ENCODE measurements at places on chromosomes 11 and 22.

DNA sequence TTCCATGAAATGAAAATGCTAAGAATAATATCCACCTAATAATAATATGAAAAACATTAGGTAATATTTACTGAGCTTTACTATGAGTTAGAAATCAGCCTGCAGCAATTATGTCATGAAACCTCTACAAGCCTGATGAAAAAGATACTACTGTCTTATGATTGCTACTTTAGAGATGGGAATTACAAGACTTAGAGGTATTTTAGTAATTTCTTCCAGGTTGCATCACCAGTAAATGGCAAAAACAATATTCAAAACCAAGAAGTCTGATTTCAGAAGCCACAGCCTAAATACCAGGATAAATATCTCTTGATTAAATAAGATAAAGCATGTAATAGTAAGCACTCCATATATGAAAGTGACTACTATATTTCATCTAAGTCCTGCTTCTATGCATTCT lies 13.8 kb downstream of the OR5B21 start:
- DNase-seq, result no peak

DNA sequence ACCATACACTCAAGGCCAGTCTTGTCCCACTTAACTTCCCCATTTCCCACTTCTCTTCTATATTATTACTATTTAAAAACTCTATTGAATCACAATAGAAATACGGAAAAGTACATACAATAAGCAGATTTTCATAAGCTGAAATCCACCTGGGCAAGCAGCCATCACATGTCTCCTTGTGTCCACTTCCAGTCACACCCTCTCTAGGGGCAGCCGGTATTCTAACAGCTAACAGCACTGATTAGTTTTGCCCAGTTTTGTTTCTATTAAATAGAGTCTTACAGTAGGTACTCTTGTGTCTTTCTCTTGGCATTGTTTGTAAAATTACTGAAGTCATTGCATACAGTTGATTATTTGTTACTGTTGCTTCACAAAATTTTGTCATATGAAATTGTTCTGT lies 37.8 kb downstream of the PPP6R3 start:
- no peak for DNase-seq

GRCh38 chr22:48354096-48354495 lies 1473.6 kb downstream of the BRD1 start:
- DNase-seq, result no peak

- DNase-seq, result no peak
These were observed 235.3 kb upstream of the SORL1-AS1 start for GRCh38 chr11:121688055-121688491.

DNA sequence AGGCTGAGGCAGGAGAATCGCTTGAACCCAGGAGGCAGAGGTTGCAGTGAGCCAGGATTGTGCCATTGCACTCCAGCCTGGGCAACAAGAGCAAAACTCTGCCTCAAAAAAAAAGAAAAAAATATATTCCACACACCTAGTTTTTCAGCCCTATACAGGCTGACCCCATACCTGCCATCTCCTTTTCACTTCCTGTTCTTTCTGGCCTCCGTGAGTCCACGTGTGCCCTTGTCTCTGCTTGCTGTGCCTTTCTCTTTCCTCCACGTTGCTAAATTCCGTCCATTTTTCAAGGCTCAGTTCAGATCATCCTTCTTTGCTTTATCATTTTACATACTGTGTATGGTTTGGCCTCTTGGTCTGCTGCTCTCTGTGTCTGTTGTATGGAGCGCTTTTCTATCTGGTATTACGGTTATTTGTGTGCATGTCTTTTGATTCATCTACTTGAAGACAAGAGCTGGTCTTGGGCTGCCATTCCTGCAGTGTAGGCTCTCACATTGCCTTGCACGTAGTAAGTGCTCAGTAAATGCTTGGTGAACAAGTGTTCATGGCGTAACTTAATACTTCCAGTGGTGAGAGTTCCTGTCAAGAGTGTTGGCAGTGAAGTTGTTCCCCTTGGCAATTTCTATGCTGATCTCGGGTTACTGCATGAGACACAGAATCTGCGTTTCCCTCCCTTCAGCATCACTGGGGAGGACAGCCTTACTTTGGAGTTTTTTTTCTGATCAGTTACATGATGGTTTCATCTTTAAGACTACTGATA lies 57.5 kb downstream of the PTPRJ start:
- DNase-seq, result no peak

- DNase-seq, result no peak
These were observed 118.4 kb downstream of the RBFOX2 start for GRCh38 chr22:35910003-35910769.

DNA sequence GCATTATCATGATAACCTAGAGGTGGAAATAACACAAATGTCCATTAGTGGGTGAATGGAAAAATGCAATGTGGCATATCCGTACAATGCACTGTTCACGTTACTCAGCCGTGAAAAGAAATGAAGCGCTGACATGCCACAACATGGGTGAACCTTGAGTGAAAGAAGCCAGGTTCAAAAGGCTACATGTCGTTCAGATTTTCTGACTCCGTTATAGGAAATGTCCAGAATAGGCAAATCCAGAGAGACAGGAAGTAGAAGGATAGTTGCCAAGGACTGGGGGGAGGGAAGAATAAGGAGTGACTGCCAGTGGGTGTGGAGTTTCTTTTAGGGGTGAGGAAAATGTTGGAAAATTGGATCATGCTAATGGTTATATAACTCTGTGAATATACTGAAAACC lies 133.8 kb downstream of the ATXN10 start:
- no peak for DNase-seq

- no peak for DNase-seq
These were observed 45.9 kb downstream of the MN1 start for GRCh38 chr22:27755521-27756211.

DNA sequence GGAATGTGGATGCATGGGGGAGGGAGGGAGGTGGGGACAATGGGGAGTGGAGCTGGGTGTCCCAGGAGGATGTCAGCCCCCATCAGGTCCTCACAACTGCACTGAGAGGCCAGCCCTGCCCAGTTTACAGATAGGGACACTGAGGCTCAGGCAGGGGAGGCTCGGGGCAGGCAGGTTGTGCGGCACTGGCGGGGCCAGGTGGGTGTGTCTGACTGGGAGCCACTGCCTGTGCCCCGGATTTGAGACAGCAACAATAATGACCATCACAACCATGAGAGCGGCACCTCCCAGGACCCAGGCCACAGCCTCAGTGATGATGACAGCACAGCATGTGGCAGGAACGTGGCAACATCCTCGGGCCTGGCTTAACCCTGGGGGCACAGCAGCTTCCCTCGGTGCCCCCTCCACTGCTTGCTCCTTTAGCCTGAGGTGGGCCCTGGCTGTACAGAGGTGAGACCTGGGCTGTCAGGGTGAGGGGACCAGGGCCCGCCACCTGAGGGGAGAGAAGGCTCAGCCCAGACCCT lies 32.0 kb downstream of the SHISAL1 start:
- DNase-seq, result no peak

DNA sequence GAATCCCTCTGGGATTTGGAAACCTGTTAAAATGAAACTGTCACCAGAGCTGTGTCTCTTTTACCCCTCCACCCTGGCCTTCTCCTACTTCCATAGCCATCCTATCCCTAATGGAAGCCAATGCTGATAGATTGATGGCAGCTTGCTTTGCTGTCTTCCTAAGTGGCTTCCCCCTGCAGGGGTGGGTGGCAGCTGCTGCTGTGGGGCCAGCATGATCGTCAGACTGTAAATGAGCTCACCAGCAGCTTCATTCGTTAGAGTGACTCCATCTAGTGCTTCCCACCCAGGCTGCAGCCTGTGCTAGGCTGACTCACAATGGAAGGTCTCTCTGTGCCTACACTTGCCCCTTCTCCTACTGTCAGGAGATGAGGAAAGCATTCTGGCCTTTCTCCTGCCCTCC lies 311.0 kb downstream of the BUD13 start:
- DNase-seq, result no peak

GRCh38 chr11:95821640-95822039 lies 31.3 kb downstream of the CEP57 start:
- no peak for DNase-seq

DNA sequence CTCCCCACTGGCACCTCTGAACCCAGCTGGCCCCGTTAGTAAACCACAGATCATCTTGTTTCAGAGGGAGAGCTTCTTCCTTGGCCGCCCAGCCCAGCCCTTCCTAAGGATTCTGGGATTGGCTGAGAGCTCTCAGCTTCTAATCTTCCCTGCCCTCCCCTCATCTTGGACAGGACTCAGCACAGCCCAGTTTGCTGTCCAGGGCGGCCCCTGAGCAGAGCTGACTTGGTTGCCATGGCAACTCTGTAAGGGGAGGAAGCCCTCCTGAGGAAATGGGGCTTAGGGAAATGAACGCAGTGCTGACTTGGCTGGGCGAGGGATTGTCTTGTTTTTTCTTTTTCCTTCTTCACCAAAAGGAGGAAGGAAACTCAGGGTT lies 4.6 kb downstream of the APOL4 start:
- DNase-seq, result no peak

GRCh38 chr11:17013548-17014320 lies 480 bp downstream of the PLEKHA7 start:
- peak; percentile 14 for DNase-seq

- no peak for DNase-seq
These were observed 227.4 kb downstream of the TMEM135 start for GRCh38 chr11:87265132-87265531.

- no peak for DNase-seq
These were observed 993 bp upstream of the SFI1 start for GRCh38 chr22:31495343-31495742.

DNA sequence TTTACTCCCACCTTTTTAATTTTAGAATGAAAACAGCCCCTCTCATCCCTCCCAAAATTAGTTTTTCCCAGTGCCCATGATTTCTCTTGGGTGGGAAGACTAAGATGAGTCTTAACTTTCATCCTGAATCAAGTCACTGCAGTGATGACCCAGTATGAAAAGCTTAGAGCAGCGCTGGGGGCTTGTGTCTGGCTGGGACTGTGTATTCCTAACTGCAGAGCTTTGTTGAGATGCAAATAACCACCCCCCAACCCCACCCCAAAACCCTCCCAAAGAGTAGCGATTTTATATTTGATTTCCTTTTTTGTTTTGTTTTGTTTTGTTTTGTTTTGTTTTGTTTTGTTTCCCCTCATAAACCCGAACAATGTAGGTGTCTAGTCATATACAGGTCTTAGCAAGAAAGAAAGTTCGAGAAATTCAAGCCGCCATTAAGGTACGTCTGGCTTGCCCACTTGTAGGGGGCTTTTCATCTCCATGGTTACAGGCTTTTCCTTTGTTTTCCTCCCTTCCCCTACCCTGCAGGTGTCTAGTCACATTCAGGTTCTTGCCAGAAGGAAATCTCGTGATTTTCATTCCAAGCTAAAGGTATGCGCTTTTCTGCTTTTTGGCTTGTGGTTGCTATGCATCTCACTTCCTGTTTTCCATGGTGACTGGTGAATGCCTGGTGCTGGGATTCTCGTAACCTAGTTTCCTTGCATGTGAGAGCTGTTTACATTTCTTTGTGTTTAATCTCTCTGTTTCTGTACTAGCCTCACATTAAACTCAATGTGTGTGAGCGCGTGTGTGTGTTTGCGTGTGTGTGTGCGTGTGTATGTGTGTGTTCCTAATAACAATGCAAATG lies 144.6 kb upstream of the RASSF10 start:
- DNase-seq, result no peak

- DNase-seq, result no peak
These were observed 971 bp downstream of the TUBGCP6 start for GRCh38 chr22:50243685-50244419.

DNA sequence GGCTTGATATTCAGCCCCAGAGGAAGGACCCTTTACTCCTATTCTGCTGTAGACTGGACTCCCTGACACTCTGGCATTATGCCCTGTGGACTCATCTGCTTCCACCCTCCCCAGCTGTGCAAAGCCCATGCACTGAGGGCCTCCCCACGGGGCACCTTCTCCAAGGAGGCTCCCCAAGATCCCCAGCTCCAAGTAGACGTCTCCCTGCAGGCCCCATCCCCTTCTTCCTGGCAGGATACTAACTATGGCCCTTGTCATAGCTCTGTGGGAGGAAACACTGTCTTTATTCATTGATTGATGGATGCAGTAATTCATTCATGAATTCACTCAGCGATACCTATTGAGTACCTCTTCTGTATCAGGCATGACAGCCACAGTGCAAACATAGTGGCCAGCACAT lies 15.3 kb upstream of the APOL6 start:
- DNase-seq, result no peak

- DNase-seq, result no peak
These were observed 10.3 kb downstream of the NEAT1 start for GRCh38 chr11:65432686-65433582.

DNA sequence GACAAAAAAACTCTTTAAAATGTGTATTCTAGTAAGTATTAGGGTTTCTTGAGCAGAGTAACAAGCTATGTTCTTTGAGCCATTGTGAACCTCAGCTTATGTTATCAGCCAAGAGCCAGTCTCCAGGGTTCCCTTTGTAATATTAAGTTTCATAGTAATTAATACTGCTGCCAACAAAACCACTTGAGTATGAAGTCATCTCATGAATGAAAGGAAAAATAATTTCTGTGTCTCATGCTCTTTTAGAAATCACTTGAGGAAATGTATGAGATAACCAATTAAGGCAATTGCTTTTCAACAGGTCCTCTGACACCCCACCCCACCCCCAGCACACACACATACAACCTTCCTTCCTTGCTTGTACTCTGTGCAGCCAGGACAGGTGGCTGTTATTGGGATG lies 59.9 kb downstream of the BBOX1 start:
- no peak for DNase-seq

- DNase-seq, result no peak
These were observed 13.2 kb upstream of the NPAS4 start for GRCh38 chr11:66407651-66408050.

DNA sequence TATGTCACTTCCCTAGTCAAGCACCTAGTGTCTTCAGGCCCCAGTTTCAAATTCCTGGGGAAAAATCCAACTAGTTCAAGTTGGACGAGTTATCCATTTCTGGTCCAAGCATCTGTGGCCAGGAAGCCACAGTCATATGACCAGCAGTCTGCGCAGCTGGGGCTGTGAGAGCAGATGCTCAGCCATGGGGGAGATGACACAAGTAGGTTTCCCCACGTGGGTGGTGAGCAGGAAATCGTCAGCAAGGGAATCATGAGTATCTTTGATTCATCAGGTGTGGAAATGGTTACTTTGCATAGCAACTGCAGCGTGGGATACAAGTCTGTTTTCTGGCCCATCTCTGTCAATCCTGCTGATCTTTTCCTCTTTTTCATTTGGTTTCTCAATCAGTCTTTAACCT lies 185.3 kb downstream of the C11orf91 start:
- DNase-seq, result no peak

DNA sequence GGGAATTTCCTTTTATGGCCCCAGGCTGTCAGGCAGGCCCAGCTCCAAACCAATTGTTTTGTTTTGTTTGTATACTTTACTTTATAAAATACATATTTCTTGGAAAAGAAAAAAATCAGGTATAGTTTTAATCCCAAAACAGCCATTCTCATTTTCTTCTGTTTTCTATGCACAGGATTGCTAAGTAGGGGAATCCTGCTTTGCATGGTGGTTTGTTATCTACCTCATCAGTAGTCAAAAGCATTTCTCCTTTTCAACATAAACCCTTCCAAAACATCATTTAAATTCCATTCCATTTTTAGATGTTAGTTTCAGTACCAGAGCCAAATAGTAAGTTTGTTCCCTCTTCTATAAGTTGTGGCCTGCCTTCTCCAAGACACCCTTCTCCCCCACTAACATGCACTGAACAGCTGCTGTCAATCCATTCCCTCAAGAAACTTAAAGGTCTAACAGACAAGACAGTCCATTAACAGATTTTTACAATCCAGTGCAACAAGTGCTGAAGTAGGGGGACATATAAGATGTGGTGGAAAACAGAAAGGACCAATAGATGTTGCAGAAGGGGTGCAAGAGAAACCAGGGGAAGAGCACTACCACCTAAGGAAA lies 3.7 kb downstream of the ILK start:
- DNase-seq, result no peak

GRCh38 chr11:19253817-19254216 lies 13.1 kb upstream of the E2F8 start:
- DNase-seq, result no peak

- no peak for DNase-seq
These were observed 20.4 kb downstream of the PSMD13 start for GRCh38 chr11:256952-257737.

All from stimulated activated naive CD4-positive, alpha-beta T cell treated with Interleukin-2 at 50 U/mL for 16 hours (primary cell).